Endothelial cell of umbilical vein (primary cell): ENCODE measurements at places on chromosomes 4 and X. TPM values are rescaled to one million over a fixed set of nuclear protein-coding genes. Genes with fewer than 3 reads are reported as not detected.

DNA sequence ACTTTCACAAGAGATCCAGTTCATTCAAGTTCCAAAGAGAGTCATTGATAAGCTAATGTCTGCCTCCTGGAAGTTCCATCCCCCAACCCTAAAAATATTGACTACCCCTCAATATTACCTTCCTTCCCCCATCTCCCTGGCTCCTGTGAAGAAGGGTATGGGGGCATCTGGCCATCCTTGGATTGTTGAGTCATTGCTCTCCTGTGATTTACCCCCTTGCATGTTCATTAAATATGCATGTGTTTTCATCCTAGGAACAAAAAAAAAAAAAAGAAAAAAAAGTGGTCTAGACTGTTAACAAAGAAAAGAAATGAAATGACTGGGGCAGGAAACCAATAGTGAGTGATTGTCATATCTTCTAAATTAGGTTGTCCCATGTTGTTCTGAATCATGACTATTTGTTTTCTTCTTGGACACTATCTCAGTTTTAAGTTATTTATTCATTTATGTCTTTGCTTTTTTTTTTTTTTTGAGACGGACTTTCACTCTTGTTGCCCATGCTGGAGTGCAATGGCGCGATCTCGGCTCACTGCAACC lies 51.9 kb upstream of the HUWE1 start:
- no peak for DNase-seq

GRCh38 chr4:40576651-40577480 lies 52.8 kb downstream of the RBM47 start:
- DNase-seq = peak; percentile 48

DNA sequence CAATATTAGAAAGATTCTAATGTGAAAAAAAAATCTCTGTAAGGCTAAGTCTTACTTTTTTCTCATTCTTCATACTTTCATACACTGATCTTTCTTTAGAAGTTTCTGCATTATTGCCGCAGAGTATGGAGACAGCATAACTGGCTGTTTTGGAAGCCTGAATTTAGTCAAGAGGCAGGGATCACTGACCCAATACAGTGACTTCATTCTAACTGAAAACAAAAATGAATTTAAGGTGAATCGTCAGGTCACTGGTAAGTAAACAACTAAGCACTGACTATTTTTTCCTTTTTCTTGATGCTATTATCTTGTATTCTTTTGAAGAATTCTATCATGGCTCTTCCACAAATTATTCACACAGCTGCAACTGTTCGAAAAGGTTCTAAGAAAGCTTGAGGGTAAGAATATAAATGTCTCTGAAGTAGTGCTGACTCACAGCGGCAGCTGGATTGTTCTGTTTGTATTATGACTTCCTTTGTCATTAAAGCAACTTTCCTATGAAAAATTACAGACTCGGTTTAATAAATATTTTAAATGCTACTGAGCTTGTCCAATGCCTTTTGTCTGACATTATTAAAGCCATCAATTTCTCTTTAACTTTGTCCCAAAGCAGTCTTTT lies 609.3 kb downstream of the FSTL5 start:
- peak; percentile 82 for DNase-seq

Gene SH3RF1
- 24.3 and 24.9 TPM in 2 replicates for total RNA-seq
